Naive thymus-derived CD8-positive, alpha-beta T cell (primary cell): ENCODE measurements at places on chromosomes 16 and 17. TPM values are rescaled to one million over a fixed set of nuclear protein-coding genes. Genes with fewer than 3 reads are reported as not detected.

DNA sequence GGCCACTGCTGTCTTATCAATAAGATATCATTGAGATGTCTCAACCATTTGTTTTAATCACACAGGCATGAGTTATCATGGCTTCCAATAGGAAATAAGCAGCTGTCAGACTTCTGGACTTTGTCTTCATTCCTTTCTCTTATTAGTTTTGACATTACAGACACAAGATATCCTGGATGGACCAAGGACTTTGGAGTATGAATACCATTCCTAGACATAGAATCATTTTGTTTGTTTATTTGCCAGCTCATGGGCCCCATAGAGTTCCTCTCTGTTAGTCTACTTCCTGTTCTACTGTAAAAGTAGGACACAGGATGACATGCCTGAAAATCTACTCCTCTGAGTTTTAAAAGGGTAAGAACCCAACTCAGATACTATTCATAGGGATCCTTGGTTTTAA is 77.7 kb upstream of the KCNJ16 start:
- no peak for DNase-seq
- H3K27ac ChIP-seq = no peak overlapping the region
- H3K27me3 ChIP-seq = no peaks in the 10 kb centered on the region

- H3K4me1 ChIP-seq = peaks cover 20% of the 10 kb centered on the region
- peaks cover 3% of the 10 kb centered on the region for H3K27me3 ChIP-seq
- H3K4me3 ChIP-seq = no peak overlapping the region
Observed at GRCh38 chr16:4403133-4403949, 13.1 kb downstream of the CORO7 start.

GRCh38 chr16:694863-695354 is 4.7 kb upstream of the WDR24 start:
- peak overlapping the region; percentile 82 for H3K4me3 ChIP-seq
- no peaks in the 10 kb centered on the region for H3K36me3 ChIP-seq
- H3K27ac ChIP-seq = no peak overlapping the region

STX1B gene
- total RNA-seq = 2.9 TPM

DNA sequence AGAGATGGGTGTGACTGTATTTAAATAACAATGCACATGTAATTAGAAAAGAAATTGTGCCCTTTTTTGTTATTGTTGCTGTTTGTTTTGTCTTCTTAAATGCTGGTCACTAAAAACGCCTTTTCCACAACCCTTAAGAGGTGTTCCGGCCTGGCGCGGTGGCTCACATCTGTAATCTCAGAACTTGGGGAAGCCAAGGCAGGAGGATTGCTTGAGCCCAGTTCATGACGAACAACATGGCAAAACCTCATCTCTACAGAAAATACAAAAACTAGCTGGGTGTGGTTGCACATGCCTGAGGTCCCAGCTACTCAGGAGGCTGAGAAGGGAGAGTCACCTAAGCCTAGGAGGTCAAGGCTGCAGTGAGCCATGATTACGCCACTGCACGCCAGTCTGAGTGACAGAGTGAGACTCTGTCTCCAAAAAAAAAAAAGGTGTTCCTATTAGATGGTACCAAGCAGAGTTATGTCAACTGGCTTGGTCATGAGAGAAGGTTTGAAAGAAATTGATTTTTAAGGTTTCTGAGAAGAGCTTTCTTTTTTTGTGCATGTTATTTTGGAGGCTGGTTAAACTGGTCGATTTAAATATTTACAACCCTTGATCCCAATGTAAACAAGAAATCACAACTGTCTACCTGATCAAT is 23.5 kb upstream of the RFFL start:
- H3K36me3 ChIP-seq = peaks cover 11% of the 10 kb centered on the region
- DNase-seq = no peak
- H3K4me3 ChIP-seq = peak overlapping the region; percentile 89
- H3K4me1 ChIP-seq = peaks cover 71% of the 10 kb centered on the region

CCDC200 gene
- total RNA-seq = 2.1 TPM

RASL10B gene
- total RNA-seq = 0.57 TPM

DNA sequence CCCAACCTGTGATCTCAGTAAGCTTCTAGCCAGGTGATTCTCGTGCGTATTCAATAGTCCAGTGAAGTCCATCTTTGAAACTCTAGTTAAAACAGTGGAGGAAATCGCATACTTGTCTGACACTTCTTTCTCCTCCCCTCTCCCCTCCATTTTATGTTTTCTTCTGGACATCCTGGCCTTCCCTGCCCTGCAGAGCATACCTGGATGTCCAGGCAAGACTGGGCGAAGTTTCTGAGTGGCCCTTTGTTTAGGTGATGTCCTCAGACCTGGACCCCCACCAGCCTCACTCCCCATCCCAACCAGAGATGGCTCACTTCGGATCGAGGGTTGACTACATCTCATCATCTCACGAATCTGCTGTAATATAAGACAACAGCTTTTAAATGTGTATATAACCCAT is 65.7 kb downstream of the CCDC182 start:
- no peak overlapping the region for H3K27ac ChIP-seq
- H3K27me3 ChIP-seq = no peaks in the 10 kb centered on the region
- no peak overlapping the region for H3K4me3 ChIP-seq
- H3K36me3 ChIP-seq = peaks cover 5% of the 10 kb centered on the region
- no peak for DNase-seq
- peaks cover 5% of the 10 kb centered on the region for H3K4me1 ChIP-seq

CBLN1 gene
- not detected for total RNA-seq

WNT3 gene
- not detected for total RNA-seq

KRTAP4-2 gene
- total RNA-seq = not detected

GRCh38 chr16:81755915-81756614 is 23.0 kb upstream of the PLCG2 start:
- peaks cover 9% of the 10 kb centered on the region for H3K4me1 ChIP-seq
- H3K36me3 ChIP-seq = no peaks in the 10 kb centered on the region
- H3K4me3 ChIP-seq = no peak overlapping the region
- H3K27ac ChIP-seq = no peak overlapping the region
- no peaks in the 10 kb centered on the region for H3K27me3 ChIP-seq

DNA sequence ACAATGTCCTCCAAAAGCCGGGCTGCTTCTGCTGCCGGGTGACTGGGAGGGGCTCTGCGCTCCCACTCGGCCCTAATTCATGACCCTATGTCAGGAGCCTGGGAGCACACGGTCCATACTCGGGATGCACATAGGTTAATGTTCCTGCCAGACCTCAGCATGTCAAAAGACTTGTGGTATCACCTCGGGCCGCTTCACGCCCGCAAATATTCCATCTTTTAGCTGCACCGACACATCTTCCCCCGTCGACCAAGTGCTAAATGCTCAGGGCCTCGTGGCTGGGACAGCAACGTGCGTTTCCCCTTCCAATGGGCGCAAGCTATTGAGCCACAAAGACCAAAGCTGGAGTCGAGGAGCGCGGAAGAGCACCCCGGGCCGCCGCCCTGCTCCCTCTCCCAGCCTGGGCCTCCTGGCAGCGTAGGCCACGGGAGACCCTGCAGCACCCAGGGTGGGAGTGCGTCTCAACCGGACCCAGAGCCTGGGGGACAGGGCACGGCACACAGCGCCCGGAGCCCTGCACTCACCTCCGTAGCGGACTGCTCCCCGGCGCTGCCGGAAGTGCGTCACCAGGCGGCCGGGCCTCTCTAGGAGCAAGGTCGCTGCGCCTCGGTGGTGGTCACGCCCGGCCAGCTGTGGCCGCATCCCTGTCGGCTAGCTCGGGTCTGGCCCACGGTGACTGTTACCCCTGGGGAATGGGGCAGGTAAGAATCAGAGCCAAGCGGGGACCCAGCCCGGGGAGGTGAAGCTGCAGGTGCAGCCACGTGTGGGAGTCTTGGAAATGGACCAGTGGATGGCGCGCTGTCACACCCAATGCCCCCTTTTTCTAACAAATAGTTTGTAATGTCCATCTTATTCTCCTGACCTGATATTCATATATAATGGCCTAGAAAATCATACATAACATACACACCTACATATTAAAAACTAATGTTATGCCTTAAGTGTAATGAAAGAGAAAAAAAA is at the start of gene ZNF23:
TSS of gene ZNF23 (minus strand) at position 562 of the 963 bp plus-strand sequence. CDS start 5,451 bp downstream, outside the sequence.
- H3K4me3 ChIP-seq = peak within 1 kb of the TSS; percentile 90
- H3K4me1 ChIP-seq = peaks cover 31% of the 10 kb centered on the region
- peak within 1 kb of the TSS; percentile 97 for H3K27ac ChIP-seq
- H3K27me3 ChIP-seq = no peaks in the 10 kb centered on the region
- DNase-seq = peak; percentile 71

- H3K27ac ChIP-seq = no peak overlapping the region
- H3K4me3 ChIP-seq = no peak overlapping the region
- no peaks in the 10 kb centered on the region for H3K4me1 ChIP-seq
- no peaks in the 10 kb centered on the region for H3K36me3 ChIP-seq
Observed at GRCh38 chr16:83046664-83047063, 419.9 kb downstream of the CDH13 start.

KRTAP2-3 gene
- total RNA-seq = not detected

PRKCB gene
- total RNA-seq = 129 TPM

GRCh38 chr17:39674179-39674578 is 5.9 kb downstream of the PNMT start:
- no peak overlapping the region for H3K27ac ChIP-seq
- H3K27me3 ChIP-seq = peaks cover 1% of the 10 kb centered on the region
- no peak overlapping the region for H3K4me3 ChIP-seq
- no peaks in the 10 kb centered on the region for H3K36me3 ChIP-seq
- no peak for DNase-seq

GRCh38 chr16:53743149-53743566 is 39.2 kb downstream of the FTO start:
- no peak overlapping the region for H3K27ac ChIP-seq
- no peak overlapping the region for H3K4me3 ChIP-seq
- H3K4me1 ChIP-seq = peaks cover 36% of the 10 kb centered on the region
- no peaks in the 10 kb centered on the region for H3K27me3 ChIP-seq
- peaks cover 5% of the 10 kb centered on the region for H3K36me3 ChIP-seq

DNA sequence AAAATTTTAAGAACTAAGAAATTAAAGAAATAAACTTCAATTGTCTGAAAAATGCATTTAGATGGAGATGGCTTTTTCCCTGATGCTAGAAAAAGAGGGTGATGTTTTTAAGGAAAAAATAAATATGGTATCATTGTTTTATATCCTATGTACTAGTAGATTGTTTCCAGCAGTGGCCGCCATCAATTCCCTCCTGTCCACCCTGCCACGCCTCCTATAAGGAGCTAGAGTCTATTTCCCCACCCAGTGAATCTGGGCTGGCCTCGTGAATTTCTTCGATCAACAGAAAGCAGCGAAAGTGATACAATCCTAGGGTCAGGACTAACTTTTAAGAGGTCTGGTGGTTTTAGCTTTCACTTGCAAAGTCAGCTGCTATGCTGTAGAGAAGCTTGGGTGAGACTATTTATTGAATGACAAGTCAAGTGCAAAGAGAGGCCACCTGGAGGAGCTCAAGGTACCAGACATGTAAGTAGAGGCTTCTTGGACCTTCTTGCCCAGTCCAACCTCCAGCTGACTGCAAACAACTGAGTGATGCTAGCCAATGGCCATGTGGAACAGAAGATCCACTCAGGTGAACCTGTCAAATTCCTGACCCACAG is 80.9 kb upstream of the MTMR4 start:
- no peak overlapping the region for H3K4me3 ChIP-seq
- no peak for DNase-seq
- H3K27me3 ChIP-seq = no peaks in the 10 kb centered on the region
- no peaks in the 10 kb centered on the region for H3K4me1 ChIP-seq

DNA sequence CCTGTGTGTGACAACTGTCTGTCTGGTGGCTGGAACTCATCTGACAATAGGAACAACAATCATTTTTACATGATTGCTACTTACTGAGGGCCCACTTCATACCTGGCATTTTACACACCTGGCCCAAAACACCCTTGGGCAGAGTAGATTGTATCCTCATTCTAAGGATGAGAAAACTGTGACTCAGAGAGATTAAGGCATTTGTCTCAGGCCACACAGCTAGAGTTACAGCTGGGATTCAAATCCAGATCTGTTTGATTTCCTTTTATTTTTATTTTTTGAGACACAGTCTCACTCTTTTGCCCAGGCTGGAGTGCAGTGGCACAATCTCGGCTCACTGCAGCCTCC is 242.1 kb downstream of the XYLT1 start:
- no peaks in the 10 kb centered on the region for H3K27me3 ChIP-seq
- DNase-seq = no peak
- H3K4me1 ChIP-seq = peaks cover 52% of the 10 kb centered on the region
- no peak overlapping the region for H3K4me3 ChIP-seq

SLC43A2 gene
- total RNA-seq = 20.8 TPM

- no peak overlapping the region for H3K4me3 ChIP-seq
- no peaks in the 10 kb centered on the region for H3K36me3 ChIP-seq
- no peak for DNase-seq
- no peaks in the 10 kb centered on the region for H3K27me3 ChIP-seq
- no peaks in the 10 kb centered on the region for H3K4me1 ChIP-seq
Observed at GRCh38 chr16:78994135-78994745, 606.3 kb downstream of the MAF start.

MARF1 gene
- total RNA-seq = 228 TPM

GRCh38 chr16:50881331-50881830 is 139.5 kb downstream of the CYLD start:
- H3K4me1 ChIP-seq = no peaks in the 10 kb centered on the region
- no peak overlapping the region for H3K4me3 ChIP-seq
- no peak for DNase-seq
- no peak overlapping the region for H3K27ac ChIP-seq
- H3K27me3 ChIP-seq = peaks cover 42% of the 10 kb centered on the region

AOC2 gene
- 4.2 TPM for total RNA-seq

CIBAR2 gene
- total RNA-seq = not detected

ACSM2A gene
- total RNA-seq = not detected

DHX38 gene
- 120 TPM for total RNA-seq

GRCh38 chr17:58324409-58325288 is 3.9 kb downstream of the TSPOAP1 start:
- H3K36me3 ChIP-seq = no peaks in the 10 kb centered on the region
- DNase-seq = no peak
- H3K4me1 ChIP-seq = peaks cover 56% of the 10 kb centered on the region

DNA sequence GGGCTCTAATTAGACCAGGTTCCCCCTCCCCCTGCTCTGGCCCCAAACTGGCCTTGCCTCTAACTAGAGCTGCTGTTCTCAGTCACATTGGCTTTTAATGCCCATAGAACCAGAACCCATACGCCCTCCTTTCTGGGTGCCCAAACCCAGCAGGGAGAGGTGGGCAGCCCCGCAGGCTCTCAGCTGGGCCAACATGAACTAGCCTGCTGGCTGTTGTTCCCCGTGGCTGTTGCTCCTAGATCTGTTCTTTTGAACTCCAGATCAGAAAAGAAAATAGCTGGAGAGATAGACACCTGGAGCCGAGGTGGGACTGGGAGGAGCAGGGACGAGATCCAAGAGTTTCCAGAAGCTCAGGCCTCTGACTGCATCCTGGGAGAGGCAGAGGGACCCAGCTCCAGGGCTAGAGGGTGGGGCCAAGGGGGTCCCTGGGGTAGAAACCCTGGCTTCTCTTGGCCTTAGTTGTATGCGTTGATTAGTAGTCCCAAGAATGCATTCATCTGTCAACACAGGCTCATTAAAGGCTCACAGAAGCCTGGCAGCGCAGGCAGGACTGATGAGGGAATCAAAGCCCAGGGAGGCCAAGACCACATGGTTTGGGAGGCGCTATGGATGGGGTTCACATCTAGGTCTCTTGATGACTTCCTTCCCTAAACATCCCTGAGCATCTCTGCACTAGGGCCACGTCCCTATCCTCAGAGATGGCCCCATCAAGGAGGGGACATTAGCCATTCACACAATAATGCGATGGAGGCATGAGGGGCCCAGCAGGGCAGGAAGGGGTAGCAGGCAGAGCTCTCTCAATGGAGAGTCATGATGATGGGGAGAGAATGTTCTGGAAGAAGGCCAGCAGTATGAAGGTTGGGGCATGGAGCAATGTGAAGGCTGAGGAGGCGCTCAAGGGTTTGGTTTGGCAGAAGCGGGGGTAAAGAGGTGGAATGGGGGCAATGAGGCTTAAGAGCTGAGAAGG is 1.3 kb upstream of the CPSF4L start:
- no peak for DNase-seq
- no peak overlapping the region for H3K27ac ChIP-seq
- H3K27me3 ChIP-seq = no peaks in the 10 kb centered on the region
- no peak overlapping the region for H3K4me3 ChIP-seq
- no peaks in the 10 kb centered on the region for H3K36me3 ChIP-seq
